ENCODE measurements at places on chromosomes 7 and 10. TPM values are rescaled to one million over a fixed set of nuclear protein-coding genes. Genes with fewer than 3 reads are reported as not detected.

DNA sequence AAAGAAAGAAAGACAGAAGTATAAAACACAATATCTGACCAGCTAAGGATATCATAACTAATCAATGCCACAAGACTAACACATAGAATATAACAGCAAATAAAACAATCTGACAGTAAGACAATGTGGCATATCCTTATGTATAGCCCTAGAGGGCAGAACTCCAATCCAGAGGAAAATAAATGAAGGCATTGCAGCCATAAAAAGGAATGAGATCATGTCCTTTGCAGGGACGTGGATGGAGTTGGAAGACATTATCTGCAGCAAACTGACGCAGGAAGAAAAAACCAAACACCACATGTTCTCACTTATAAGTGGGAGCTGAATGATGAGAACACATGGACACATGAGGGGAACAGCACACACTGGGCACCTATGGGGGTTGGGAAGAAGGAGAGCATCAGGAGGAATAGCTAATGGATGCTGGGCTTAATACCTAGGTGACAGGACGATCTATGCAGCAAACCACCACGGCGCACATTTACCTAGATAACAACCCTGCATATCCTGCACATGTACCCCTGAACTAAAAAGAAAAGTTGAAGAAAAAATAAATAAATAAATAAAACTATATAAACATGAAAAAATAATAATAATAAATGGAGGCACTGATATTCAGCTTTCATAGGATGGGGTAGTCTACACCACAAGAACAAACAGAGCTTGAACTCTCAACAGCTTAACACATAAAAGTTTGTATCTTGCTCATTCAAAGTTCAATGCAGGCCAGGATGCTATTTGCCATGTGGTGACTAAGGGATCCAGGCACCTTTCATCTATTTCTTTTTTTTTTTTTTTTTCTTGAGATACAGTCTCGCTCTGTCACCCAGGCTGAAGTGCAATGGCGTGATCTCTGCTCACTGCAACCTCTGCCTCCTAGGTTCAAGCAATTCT is 66.1 kb upstream of the KAT6B start:
- no peak for DNase-seq

DNA sequence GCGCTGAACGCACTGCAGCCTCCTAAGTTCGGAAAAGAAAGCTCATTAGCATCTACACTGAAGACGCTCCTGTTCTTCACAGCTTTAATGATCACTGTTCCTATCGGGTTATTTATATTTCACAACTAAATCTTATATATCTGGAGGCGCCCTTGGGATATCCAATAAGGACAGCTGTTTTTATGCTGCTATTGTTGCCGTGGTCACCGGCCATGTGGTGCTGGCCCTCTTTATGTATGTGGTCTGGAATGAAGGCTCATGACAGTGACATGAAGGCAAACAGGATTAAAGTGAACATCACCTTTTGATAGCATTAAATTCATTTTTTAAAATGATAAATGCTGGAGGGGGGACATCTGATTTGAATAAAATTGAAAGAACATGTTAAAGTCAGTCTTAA is 8.8 kb downstream of the BLVRA start:
- DNase-seq: no peak

DNA sequence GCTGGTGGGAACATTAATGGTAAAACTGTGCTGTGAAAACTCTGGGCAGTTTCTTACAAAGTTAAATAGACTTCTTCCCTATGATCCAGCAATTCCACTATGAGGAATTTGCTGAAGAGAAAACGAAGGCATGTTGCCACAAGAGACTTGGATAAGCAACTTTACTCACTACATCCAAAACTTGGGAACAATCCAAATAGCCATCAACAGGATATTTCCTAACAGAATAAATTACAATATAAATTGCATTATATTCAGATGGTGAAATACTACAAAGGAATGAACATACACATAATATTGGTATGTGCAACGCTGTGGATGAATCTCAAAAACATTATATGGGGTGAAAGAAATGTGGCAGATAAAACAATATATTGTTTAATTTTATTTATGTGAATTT is 21.4 kb upstream of the MKI67 start:
- DNase-seq: no peak

DNA sequence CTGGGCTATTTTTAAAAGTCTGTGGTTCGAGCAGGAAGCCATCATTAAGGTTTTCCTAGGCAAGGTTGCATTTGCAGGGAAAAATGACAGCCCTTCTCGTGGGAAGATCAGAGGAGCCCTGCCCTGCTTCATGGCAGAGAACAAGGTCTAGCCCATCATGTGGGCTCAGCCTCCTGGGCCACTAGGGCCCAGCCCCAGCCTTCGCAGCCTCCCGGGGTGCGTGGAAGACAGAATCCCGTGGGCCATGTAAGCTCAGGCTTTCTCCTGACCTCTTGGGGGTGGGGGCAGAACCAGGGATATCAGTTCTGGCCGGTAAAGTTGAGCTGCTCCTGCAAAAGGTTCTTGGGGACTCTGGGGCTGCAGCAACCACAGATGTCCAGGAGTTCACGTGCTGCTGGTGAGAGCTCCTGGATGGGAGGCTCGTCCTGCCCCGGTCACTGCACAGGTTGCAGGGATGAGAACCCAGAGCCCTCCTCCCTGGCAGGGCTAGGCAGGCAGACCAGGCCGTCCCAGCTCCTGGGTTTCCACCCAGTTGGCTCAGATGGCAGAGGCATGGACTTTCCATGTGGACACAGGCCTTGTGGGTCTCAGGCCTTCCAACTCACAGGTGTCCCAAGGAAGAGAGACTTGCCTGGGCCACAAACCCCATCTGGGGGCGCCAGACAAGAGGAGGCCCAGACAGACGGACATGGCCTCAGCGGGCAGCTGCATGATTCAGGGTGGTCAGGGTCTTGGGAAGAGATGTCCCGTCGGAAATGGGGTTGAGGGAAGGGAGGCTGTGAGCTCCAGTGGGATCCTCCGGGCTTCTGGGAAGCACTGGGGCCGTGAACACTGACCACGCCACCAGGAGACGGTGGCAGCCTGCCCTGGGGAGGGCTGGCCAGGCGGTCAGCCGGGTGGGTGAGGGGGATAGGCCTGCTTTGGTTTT is 126.2 kb downstream of the NEURL1 start:
- DNase-seq: no peak

Gene ADARB2
- not detected for polyA plus RNA-seq

- no peak for DNase-seq
Observed at GRCh38 chr10:79130846-79131245, 62.1 kb downstream of the ZMIZ1 start.

- DNase-seq: no peak
Observed at GRCh38 chr7:135708041-135708440, 19.9 kb downstream of the SLC13A4 start.

Gene FKBP6
- not detected for polyA plus RNA-seq

Gene KLF14
- polyA plus RNA-seq: 0.36 TPM

DNA sequence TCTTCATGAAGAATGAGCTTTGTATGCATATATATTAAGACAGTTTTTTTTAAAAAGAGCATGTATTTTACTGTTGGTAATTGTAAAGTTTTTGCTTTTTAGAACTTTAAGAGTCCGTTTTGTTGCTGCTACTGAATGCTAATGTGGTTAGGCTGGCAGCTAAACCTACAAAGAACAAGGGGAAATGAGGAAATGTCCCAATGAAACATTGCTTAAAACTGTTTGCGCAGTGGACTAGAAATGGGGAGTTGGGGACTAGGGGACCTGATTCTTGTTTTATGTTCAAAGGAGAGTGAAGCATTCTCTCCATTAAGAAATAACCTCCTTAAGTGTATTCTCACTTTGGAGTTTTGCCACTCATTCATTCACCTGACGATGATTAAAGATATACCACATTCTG is 5.7 kb downstream of the NRF1 start:
- DNase-seq: no peak

DNA sequence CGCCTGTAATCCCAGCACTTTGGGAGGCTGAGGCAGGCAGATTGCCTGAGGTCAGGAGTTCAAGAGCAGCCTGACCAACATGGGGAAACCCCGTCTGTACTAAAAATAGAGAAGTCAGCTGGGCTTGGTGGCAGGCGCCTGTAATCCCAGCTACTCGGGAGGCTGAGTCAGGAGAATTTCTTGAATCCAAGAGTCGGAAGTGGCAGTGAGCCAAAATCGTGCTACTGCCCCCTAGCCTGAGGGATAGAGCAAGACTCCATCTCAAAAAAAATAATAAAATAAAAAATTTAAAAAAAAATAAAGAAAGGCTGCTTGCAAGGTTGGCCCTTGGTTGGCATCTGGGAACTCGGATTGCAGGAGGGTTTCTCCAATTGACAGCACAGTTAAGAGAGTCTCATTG is 221.6 kb downstream of the DGKI start:
- DNase-seq: no peak

Gene BAG3
- polyA plus RNA-seq: 1.2 TPM

- DNase-seq: no peak
Observed at GRCh38 chr10:51386248-51386885, 312.1 kb downstream of the PRKG1 start.

Gene MDFIC
- 54.0 TPM for polyA plus RNA-seq

DNA sequence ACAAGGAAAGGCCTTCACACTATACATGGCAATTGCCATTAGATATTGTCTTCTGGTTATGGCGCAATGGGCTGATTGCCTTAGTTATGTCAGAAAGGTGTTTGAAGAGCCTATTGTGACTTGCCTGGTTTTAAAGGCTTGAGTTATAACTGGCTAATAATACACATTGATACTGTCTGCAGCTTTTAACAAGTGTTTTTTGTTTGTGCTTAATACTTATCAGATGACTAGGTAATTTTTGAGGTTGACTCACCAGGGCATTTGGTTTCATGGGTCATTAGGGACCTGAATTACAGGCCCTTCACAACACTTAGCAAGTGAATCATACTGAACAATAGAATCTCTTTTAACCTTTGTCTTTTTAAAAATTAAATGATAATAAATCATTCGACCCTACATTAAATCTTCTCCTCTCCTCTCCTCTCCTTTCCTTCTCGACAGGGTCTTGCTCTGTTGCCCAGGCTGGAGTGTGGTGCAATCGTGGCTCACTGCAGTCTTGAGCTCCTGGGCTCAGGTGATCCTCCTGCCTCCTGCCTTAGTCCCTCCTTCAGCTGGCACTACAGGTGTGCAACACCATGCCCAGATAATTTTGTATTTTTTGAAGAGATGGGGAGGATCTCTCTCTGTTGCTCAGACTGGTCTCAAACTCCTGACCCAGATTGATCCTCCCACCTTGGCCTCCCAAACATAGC is 196.3 kb downstream of the JCAD start:
- DNase-seq: no peak

Gene HABP2
- polyA plus RNA-seq: not detected

- peak; percentile 32 for DNase-seq
Observed at GRCh38 chr7:64876792-64877713, 26.0 kb upstream of the ZNF273 start.

- DNase-seq: no peak
Observed at GRCh38 chr7:23713285-23714149, 3.5 kb downstream of the STK31 start.

Gene AKR1C2
- polyA plus RNA-seq: not detected

GRCh38 chr10:76382381-76382851 is 951.0 kb downstream of the LRMDA start:
- no peak for DNase-seq

DNA sequence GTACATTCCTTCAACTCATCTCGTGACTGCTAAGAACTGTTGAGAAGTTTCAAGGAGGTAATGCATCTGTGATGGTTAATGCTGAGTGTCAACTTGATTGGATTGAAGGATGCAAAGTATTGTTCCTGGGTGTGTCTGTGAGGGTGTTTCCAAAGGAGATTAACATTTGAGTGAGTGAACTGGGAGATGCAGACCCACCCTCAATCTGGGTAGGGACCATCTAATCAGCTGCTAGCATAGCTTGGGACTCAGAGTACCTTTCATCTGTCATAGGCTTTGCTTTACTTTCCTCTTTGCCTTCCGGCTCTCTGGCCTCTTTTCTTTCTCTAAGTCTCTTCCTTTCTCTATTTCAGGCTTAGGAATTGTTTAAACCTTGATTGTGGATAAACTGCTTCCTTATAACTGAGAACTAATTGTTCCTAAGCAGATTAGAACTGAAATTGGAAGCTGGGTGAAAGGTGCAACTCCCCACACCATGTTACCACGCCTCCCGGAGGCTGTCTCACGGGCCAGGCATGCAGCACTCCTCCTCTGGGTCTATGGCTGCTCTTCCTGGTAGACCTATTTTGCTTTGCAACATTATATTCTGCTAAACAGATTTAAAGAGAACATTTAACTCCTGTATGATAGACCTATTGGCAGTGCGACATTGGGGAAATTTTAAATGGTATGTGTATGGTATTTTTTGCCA is 298.2 kb downstream of the CCSER2 start:
- DNase-seq: no peak

Gene SH2B2
- 37.0 TPM for polyA plus RNA-seq

DNA sequence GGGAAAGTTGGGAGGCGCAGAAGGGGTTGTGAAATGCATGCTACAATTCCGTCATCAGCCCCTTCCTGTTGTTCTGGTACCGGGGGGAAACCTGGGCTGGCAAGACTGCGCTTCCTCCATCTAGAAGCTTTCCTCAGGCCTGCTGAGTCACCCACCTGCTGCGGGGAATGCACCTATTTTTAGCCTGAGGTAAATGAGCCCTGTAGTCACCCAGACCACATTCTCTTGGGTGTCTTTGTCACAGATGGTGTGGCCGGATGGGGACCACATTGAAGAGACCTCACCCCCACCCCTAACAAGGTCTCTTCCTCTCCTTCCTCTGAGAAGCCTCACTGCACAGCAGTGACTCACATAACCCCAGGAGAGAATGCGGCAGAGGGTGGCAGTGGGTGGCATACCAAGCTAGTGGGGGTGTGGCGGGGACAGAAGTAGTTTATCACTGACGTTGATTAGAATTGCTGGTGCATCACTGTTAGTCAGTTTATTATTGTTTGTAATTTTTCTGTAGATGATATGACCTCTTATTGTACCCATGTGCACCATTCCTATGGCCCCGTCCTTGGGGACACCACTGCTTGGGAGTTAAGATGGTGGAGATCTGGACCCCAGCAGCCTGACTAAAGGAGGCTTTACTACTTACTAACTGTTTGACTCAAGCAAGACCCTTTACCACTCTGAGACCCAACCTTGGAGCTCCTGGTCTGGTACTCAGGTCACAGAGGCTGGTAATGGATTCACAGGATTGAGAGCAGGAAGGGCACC is 83.0 kb upstream of the DUSP5 start:
- DNase-seq: peak; percentile 89

GRCh38 chr10:65894961-65895360 is 1030.9 kb upstream of the LRRTM3 start:
- DNase-seq: no peak

DNA sequence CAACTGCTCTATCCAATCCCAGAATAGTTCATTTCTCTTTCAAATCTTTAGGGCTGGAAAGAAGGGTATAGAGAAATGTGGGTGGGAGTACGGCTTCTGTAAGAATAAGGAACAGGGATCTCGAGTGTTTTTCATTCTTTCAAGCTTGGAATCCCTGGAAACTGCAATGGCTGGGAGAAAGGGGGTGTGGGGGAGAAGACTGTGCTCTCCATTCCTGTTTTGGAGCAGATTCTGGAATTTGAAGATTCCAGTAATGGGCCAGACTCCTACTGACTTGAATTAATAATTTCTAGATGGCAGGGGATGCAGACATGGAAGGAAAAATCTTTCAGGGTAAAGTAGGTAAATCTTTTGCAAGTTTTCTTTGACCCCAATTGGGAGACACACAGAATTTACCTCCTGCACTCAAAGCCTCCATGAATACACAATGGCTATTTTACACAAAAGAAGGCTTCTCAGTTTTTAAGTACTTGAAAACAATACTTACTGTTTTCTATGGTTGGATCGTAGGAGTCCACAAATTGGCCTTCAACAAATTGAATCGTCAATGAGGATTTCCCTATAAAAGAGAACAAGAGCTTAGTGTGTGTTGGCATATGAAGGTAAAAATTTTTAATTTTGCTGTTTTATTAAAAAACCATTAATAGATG is 29.1 kb downstream of the RHEB start:
- DNase-seq: no peak

Data from naive B cell (primary cell).